ENCODE measurements at places on chromosomes 5 and 9. TPM values are rescaled to one million over a fixed set of nuclear protein-coding genes. Genes with fewer than 3 reads are reported as not detected.

DNA sequence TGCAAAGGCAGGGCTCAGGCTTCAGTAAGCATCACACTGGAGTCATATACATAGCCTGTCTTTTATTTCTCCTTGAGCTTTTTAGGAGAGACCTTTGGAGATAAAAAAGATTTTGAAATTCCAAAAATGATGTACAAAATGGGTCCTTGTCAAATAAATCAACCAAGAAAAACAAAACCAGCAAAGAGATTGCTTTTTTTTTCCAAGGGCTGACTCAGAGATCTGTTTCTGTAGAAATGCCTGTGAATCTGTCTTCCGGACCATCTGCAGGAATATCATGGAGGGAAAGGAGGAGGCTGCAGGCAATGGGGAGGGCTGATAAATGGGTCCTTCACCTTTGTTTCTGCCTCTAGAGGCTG, 77.4 kb downstream of the SLIT3 start:
- no peak for DNase-seq

- no peak for DNase-seq
Observed at GRCh38 chr5:138258704-138259292, 15.6 kb downstream of the GFRA3 start.

DNA sequence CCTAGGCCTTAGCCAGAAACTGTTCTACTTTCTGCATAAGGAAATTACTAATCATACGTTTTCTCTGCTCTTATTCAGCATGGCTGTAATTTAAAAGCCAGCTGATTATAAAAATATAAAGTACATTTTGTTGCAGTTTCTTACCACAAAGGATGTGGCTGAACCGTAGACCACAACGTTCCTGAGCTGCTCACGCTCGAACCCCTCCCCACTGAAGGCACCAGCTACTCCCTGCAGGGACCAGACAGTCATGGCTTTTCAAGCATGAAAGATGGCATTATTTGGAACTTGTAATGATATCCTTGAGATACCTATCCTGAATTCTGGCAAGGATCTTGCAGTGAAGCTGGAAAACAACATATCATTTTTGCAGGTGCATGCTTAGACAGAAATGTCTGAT, 91.8 kb upstream of the DMRT1 start:
- no peak for DNase-seq

DNA sequence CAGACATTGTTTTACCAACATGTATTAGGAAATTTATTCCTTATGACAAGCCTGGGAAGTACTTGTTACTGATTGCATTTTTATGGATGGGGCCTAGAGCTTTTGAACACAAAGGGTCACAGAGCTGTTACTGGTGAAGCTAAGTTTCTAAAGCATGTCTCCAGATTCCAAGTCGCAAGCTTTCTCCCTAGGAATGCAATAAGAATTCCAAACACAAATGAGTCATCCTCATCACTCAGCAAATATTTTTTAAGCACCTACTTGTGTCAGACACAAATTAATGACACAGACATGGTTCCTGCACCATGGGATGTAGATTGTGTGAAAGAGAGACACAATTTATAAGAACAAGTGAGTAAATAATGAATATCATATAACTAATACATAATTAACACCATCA, 11.0 kb upstream of the SH3RF2 start:
- no peak for DNase-seq

DNA sequence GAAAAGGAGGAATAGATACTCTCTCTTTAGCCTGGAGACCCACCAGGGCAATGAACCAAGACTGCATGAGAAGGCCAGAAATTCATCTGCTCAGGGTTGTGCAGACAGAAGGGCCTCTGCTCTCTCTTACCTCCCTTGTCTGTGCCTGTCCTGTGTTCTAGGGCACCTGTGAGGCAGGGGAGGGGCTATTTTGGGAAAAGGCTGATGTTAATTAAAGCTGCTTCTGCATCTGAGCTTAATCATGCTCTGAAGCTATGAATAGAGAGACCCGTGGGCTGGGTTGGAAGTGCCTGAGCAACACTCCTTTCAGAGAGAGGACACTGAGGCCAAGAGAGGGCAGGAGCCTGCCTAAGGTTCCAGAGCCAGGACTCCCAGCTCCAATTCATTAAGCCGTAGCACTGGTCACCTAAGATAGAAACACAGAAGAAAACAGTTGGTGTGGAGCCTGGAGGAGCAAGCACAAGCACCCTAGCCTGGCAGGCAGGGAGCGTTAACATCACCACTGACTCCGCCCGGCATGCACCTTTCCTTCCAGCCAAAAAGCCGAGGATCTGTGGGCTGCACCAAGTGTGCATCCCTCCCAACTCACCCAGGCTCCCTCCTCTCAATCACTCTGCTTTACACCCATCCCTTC, 31.4 kb upstream of the STING1 start:
- no peak for DNase-seq

DNA sequence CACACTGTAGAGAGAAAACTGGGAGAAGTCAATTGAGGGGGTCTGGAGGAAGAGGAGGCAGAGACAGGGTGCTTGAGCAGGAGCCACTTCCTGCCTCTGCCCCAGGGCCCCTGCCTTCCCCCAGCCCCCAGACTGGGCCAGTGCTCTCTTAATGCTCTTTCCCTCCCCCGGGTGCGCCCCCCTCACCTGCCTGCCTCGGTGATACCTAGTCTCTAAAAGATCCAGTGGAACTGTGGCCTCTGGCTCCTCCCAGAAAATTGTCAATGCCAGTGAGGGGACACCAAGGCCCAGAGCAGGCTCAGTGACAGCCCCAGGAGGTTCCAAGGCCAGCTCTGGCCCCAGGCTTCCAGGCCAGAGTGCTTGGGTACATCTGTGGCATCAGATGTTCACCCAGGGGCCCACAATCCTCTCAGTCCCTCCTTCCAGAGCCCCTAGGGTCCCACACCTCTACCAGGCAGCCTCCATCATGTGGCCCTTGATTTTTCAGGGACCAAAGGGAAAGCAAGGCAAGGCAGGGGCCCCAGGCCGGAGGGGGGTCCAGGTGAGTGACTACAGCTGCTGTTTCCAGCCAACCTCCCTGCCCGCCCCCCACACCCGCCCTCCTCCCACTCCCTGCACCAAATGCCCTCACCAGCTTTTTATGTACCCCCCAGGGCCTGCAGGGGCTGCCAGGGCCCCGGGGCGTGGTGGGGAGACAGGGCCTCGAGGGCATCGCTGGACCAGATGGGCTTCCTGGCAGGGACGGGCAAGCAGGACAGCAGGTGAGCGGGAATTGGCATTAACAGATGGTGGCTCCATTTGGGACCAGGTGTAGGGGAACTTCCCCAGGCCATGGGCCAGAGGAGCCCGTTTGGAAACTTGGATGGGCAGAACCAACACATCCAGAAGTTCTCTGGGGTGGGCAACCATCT, 33.1 kb upstream of the ORM1 start:
- no peak for DNase-seq

DNA sequence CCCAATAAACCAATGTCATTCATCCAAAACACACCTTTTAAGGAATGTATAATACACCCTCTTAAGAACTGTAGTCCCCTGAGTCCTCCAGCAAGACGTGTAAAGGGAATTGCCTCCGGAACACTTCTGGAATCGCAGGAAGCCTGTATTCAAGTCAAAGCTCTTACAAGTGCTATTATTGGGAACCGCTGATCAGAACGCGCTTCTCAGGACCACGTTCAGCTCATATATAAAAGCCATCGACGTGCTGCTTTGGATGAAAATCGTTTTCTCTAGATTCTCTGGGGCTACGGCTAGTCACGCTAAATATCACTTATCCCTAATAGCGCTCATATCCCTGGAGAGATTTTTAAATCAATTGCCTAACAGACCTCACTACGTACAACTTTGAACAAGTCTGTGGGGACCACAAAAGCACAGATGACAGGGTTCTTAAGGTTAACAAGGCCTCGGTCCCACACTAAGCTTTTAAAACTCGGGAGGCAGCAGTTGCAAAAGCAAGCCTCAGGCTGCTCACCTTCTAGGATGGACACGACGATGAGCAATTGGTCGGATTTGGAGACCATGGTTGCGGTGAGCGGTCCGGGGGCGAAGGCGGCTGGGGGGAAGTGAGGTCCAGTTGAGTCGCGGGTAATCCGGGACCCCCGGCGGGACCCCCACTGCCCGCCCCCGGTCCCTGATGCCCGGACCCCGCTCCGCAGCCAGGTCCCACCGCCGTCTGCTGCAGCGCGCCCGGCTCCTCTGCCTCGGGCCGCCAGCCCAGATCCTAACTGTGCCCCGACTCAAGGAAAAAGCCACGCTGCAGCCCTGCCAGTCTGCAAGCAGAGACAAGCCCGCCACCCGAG, 548 bp downstream of the CEP120 start:
- peak; percentile 10 for DNase-seq

- no peak for DNase-seq
Observed at GRCh38 chr5:128015978-128016377, 67.6 kb upstream of the SLC12A2 start.

- DNase-seq: peak; percentile 25
Observed at GRCh38 chr9:33517373-33517772, 6.7 kb upstream of the ANKRD18B start.

GRCh38 chr5:75265731-75266130, 29.1 kb upstream of the ANKRD31 start:
- no peak for DNase-seq

- DNase-seq: peak; percentile 23
Observed at GRCh38 chr9:2228132-2228531, 213.0 kb downstream of the SMARCA2 start.

ZFP2 gene
- total RNA-seq: 0.33 TPM

C9orf50 gene
- not detected for total RNA-seq

IL3 gene
- not detected for total RNA-seq
